Adrenal gland (tissue), 19 donors: ENCODE measurements at places on chromosomes 16 and 17. TPM values are rescaled to one million over a fixed set of nuclear protein-coding genes. Genes with fewer than 3 reads are reported as not detected.

TNFRSF17 gene
- not detected for total RNA-seq

PLK1 gene
- 3.9 TPM for total RNA-seq

DNA sequence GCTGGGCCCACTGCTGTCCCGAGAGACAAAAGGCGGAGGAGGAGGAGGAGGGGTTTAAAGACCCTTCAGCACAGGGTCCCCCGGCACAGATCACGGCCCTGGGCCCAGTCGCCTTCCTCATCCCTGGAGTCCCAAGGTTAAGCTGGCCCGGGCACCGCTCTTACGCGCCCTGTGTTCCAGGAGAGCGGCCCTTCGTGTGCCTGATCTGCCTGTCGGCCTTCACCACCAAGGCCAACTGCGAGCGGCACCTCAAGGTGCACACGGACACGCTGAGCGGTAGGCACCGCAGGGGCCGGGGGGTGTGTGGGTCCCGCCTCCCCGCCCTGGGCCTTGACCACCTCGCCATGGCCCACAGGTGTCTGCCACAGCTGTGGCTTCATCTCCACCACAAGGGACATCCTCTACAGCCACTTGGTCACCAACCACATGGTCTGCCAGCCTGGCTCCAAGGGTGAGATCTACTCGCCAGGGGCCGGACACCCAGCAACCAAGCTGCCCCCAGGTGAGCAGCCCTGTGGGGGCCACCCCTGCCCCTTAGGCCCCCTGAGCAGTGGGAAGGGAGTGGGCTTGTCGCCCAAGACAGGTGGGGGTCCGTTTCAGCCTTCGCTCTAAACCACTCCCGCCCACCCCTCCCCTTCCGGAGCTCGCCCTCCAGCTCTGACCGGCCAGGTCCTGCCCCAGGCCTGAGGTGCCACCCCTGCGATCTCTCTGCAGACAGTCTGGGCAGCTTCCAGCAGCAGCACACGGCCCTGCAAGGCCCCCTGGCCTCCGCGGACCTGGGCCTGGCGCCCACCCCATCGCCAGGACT is 37.6 kb upstream of the ZC3H18 start:
- H3K4me3 ChIP-seq: peak overlapping the region; percentile 94
- no peaks in the 10 kb centered on the region for H3K36me3 ChIP-seq
- H3K27me3 ChIP-seq: no peaks in the 10 kb centered on the region
- no peak for DNase-seq
- H3K4me1 ChIP-seq: peaks cover 22% of the 10 kb centered on the region
- H3K27ac ChIP-seq: no peak overlapping the region

KRT32 gene
- not detected for total RNA-seq

NSRP1 gene
- 60.6 TPM for total RNA-seq

- DNase-seq: no peak
- H3K4me3 ChIP-seq: no peak overlapping the region
- no peaks in the 10 kb centered on the region for H3K27me3 ChIP-seq
- no peaks in the 10 kb centered on the region for H3K36me3 ChIP-seq
- H3K27ac ChIP-seq: no peak overlapping the region
Measured at GRCh38 chr17:46118964-46119363, 74.3 kb downstream of the KANSL1 start.

CDC42EP4 gene
- 90.5 TPM for total RNA-seq

NOD2 gene
- 1.2 TPM for total RNA-seq

- H3K36me3 ChIP-seq: no peaks in the 10 kb centered on the region
- no peak overlapping the region for H3K27ac ChIP-seq
- no peak for DNase-seq
- peaks cover 8% of the 10 kb centered on the region for H3K27me3 ChIP-seq
- no peaks in the 10 kb centered on the region for H3K4me1 ChIP-seq
Measured at GRCh38 chr17:38539386-38539785, 66.4 kb downstream of the SRCIN1 start.

DNA sequence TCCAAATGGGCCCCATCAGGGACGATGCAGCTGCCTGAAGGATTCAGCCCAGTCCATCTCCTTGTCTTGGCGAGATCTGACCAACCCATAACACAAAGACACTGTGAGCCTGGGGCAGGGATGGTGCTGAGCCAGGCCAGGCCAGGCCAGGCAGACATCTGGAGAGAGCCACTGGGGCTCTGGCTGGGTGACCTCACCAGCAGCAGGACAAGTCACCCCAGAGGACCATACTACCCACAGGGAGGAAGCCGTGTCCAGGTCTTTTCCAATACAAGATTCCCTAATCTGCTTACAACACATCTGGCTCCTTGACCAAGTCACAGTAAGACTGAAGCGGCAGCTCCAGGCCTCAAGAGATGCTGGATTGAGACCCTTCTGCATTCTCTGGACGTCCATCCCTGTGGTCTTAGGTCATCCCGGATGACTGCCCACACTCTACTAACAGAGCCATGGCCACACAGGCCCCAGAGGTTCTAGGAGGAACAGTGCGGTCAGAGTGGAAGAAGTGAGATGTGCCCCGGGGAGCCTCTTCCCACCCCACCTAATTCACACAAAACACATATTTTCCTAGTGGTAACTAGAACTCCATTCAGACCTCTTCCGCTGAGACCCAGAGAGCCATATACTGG is 81.8 kb upstream of the RCVRN start:
- H3K4me3 ChIP-seq: no peak overlapping the region
- H3K36me3 ChIP-seq: no peaks in the 10 kb centered on the region
- no peaks in the 10 kb centered on the region for H3K27me3 ChIP-seq
- no peak for DNase-seq

DNA sequence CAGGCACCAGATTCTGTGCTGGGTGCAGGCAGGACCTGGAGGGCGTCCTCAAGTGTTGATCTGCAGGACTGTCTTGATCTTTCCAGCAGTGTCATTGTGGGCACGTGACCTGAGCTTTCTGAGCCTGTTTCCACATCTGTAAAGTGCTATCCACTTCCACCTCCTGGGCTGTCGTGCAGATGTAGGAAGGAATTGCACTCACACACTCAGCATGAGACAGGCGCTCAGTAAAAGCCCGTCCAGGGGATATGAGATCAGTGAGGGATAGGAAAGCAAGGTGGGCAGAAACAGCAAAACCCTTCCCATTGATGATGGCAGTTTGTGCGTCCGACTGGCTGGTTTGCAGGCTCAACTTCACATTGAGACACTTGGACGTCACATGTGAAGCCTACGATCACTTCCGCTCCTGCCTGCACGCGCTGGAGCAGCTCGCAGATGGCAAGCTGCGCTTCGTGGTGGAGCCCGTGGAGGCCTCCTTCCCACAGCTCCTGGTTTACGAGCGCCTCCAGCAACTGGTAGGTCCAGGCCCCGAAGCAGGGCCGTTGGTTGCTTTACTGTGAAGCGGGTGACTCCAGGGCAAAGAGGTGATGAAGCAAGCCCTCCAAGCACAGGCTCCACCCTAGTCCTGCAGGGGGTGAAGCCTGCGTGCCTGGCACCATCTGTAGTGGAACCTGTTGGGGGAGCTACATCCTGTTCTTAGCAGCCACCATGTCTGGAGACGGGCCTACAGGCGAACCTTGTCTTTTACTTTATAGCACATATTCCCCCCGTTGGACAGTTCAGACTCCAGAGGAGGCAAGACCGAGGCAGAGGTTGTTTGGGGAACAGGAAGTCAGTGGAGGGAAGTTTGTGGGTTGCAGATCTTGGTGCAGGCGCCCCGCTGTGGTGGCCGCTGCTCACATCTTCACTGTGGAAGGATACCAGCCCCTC is 23.0 kb downstream of the METTL22 start:
- no peaks in the 10 kb centered on the region for H3K27me3 ChIP-seq
- no peaks in the 10 kb centered on the region for H3K36me3 ChIP-seq
- H3K4me1 ChIP-seq: no peaks in the 10 kb centered on the region
- DNase-seq: peak; percentile 27

DNA sequence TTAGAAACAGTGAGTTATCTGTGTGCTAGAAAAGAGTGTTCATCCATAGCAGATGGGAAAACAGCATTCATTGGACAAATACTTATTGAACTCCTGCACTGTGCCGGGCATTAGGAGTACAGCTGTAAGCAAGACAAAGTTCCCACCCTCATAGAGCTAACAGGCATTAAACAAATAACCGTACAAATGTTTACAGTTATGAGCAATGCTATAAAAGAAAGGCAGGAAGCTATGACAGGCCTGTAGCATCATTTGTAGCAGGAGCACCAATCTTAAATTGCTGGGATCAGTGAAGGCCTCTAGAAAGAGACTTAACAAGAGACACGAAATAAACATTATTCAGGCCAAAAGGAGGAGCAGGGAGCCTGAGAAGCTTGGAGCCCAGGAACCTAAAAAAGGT is 15.6 kb downstream of the SDR42E1 start:
- no peaks in the 10 kb centered on the region for H3K36me3 ChIP-seq
- no peak overlapping the region for H3K27ac ChIP-seq
- H3K27me3 ChIP-seq: no peaks in the 10 kb centered on the region
- DNase-seq: no peak
- no peaks in the 10 kb centered on the region for H3K4me1 ChIP-seq

GRCh38 chr16:57809276-57810196 is 7.2 kb upstream of the KIFC3 start:
- no peak for DNase-seq
- H3K4me3 ChIP-seq: no peak overlapping the region
- H3K27me3 ChIP-seq: no peaks in the 10 kb centered on the region
- no peaks in the 10 kb centered on the region for H3K36me3 ChIP-seq

GRAP gene
- total RNA-seq: 7.8 TPM

GRCh38 chr16:50282010-50282538 is 15.7 kb downstream of the ADCY7 start:
- H3K4me1 ChIP-seq: no peaks in the 10 kb centered on the region
- no peaks in the 10 kb centered on the region for H3K36me3 ChIP-seq
- no peak overlapping the region for H3K27ac ChIP-seq

DNA sequence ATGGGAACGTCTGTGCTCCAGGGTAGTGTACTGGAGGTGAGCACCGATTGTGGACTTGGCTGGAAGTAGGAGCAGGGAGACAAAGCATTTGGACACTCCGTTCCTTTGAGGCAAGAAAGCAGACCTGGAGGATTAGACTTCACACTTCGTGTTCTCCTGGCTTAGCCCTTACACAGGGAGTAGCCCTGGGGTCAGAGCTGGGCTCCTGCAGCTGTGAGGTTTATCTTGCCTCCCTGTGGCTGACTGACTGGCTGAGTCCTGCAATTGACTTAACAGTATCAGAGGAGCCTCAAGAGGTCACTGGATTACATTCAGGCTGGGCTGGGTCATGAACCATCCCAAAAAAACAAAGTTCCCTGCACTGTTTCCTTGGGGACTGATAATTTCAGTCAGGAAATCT is 37.1 kb downstream of the MPRIP start:
- peaks cover 70% of the 10 kb centered on the region for H3K4me1 ChIP-seq
- H3K36me3 ChIP-seq: peaks cover 22% of the 10 kb centered on the region
- H3K27me3 ChIP-seq: no peaks in the 10 kb centered on the region
- no peak overlapping the region for H3K4me3 ChIP-seq
- no peak for DNase-seq

DNA sequence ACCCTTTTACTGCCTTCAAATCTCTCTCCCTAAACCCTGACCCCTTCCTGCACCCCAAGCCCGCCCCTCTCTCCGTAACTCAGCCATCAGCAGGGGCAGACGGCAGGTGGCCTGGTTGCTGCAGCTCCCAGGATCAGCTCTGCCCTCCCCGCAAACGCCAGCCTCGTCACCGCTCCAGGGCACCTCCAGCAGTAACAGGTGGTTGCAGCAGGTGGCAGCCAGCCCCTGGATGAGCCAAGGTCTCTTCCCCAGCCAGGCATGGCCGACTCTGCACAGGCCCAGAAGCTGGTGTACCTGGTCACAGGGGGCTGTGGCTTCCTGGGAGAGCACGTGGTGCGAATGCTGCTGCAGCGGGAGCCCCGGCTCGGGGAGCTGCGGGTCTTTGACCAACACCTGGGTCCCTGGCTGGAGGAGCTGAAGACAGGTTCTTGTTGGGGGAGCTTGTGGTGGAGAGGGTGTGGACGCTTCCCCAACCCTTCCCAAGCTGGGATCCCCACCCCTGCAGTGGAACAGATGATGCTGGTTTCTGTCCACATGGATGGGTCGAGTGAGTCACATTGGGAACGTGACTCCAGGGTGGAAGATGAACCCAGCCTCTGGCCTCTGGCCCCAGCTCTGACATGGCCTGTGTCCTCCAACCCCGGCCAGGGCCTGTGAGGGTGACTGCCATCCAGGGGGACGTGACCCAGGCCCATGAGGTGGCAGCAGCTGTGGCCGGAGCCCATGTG is 558 bp downstream of the HSD3B7 start:
- peak overlapping the region; percentile 55 for H3K4me3 ChIP-seq
- H3K27me3 ChIP-seq: no peaks in the 10 kb centered on the region
- peak overlapping the region; percentile 86 for H3K27ac ChIP-seq

DNA sequence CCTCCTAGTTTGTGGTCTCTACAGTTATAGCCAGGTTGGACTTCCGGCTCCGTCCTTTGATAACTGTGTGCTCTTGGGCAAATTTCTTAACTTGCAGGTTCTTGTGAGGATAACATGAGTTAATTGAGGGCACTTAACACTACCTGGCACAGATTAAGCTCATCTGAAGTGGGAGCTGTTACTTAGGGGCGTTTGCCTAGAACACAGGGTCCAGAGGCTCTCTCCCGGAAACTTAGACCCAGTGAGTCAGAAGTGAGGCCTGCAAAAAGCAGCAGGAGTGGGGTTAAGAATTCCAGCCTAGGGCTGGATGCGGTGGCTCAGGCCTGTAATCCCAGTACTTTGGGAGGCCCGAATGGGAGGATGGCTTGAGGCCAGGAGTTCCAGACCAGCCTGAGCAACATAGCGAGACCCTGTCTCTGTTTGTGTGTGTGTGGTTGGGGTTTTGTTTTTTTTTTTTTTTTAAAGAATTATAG is 1.4 kb downstream of the MVP start:
- no peaks in the 10 kb centered on the region for H3K27me3 ChIP-seq
- peak; percentile 59 for DNase-seq
- peak overlapping the region; percentile 51 for H3K4me3 ChIP-seq
